ENCODE measurements at places on chromosomes 3 and 15.
A peak's percentile ranks its signal among the peaks of the same experiment; 100 is the strongest.

DNA sequence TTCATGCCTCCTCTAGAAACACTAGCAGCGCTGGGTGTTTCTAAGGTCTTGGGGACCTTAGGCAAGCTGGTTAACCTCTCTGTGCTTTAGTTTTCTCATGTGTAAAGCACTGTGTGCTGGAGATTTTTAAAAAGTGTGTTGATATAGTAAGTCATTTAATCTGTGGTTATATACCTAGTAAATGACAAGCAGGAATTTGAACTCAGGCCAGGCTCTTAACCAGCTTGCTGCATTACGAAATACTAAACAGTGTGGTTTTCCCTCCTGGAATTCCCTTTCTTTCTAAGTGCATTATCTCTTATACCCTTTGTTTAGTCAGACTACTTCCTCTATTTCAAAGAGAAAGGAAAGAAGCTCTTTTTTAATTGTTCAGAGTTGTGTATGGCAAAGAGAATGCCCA, 26.5 kb downstream of the NEO1 start:
- no peak for DNase-seq

DNA sequence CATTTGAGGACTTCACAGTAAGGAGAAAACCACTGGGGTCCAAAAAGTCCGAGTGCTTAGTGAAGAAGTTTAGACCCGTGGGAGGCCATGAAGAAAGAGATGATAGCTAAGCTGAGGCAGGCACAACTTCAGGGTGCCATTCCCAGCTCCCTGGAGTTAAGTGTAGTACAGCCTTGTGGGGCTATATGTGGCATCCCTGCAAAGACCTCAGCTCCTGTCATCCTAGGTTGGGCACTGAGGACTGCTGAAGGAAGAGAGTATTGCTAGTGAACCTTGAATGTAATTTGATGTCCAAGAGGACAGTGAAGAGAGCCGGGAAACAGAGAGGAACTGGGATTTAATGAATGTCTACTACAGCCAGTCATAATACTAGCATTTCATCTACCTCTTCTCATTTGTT, 162.1 kb downstream of the AKAP13 start:
- no peak for DNase-seq

GRCh38 chr15:67116742-67117141, 51.3 kb downstream of the SMAD3 start:
- no peak for DNase-seq

- no peak for DNase-seq
Observed at GRCh38 chr15:40336744-40337122, 4.0 kb downstream of the CCDC9B start.

DNA sequence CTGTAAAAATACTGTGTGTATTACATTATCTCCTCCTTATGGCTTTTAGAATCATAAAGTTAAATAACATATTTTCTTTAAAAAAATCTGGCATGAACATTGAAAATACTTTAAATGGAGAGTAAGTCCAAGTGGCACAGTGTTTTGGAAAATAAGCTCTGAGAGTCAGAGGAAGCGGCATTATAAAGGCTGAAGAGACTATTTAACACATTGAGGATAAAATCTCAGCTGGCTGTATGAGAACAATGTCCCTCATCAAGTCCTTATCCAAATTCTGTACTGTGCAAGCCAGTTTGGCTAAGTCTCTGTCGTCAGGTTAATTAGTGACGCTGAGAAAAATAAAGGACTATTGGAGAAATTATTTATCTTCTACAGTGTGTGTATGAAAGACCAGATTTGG, 245.5 kb downstream of the MFSD1 start:
- DNase-seq = no peak

DNA sequence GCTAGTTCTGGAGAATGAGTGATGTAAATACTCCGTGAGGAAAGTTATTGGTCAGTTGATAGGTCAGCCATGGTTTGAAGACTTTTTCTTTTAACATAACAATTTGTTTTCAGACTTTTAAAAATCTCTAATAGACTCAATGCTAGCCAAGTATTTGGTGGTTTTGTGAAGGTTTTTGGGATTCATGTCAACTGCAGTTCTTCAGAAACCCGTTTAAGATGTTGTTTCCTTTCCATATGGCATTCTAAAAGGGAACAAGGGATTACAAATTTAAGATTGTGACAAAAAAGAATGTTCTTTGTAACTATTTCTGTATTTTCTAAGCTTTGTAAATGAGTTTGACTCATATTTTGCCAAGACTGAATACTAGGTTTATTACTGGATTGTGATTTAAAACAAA, 281.7 kb upstream of the COL8A1 start:
- DNase-seq = no peak

DNA sequence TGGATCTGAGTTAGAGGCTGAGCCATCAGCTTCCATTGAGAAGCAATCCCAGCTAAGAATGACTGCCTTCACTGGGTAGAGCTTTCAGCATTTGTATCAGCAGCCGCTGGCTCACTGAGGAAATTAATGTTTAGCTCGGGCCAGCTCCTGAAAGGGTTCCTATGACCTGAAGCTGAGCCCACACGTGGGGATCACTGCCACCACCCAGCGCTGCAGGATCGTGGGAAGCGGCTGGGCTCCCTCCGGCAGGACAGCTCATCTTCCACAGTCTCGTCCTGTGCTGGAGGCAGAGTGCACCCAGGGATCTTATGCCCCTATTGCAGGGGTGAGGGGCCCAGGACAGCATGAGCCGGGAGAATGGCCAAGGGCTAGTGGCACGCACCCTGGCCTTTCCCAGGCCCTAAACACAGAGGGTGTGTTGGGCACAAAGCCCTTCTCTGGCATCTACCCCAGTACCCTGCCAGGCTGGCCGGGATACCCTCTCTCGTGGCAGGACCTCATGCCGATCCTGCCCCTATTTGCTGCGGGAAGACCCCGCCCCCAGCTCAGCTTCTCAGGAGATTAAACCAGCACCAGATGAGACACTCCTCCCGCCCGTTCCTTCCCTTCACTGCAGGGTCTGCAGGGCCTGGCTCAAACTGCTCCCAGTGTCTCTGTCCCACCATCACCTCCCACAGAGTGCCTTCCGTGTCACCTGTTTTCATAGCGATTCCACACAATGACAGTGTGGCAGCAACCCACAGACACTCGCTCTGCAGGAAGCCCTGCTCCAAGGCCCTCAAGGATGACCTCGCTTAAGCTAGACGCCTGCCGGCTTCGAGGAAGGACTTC, 28.5 kb downstream of the KLHL25 start:
- no peak for DNase-seq

GRCh38 chr3:37730825-37731224, 130.9 kb upstream of the CTDSPL start:
- no peak for DNase-seq

GRCh38 chr3:33578325-33579177, 138.3 kb upstream of the UBP1 start:
- DNase-seq = peak; percentile 12
